Activated CD8-positive, alpha-beta T cell treated with anti-CD3 and anti-CD28 coated beads for 36 hours (primary cell): ENCODE measurements at places on chromosomes 3 and 15. TPM values are rescaled to one million over a fixed set of nuclear protein-coding genes. Genes with fewer than 3 reads are reported as not detected.
A peak's percentile ranks its signal among the peaks of the same experiment; 100 is the strongest.

The SGO1 gene
- total RNA-seq = 25.6 TPM

The EXD1 gene
- not detected for total RNA-seq

The SCAMP5 gene
- total RNA-seq = 1.1 TPM

The TUSC7 gene
- total RNA-seq = not detected

The OR5K2 gene
- not detected for total RNA-seq

The UBE2E2 gene
- 23.2 TPM for total RNA-seq

The FILIP1L gene
- total RNA-seq = 0.13 TPM

The UACA gene
- total RNA-seq = 2.4 TPM

The CAMKV gene
- 1.8 TPM for total RNA-seq

The FANCD2OS gene
- total RNA-seq = not detected

DNA sequence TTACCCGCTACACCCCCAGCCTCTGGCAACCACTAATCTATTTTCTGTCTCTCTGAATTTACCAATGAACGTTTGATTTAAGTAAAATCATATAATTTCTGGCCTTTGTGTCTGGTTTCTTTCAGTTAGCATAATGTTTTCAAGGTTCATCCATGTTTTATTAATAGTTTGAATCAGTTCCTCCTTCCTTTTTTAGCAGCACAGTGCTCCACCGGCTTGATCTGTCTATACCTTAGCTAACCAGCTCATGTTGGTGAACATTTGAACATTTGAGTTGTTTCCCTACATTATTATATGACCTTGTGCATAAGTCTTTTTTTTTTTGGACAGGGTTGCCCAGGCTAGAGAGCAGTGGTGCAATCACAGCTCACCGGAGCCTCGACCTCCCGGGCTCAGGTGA is 33.3 kb downstream of the PDE8A start:
- no peak overlapping the region for H3K4me3 ChIP-seq
- no peak overlapping the region for H3K27ac ChIP-seq
- H3K36me3 ChIP-seq = peaks cover 3% of the 10 kb centered on the region
- no peaks in the 10 kb centered on the region for H3K27me3 ChIP-seq

DNA sequence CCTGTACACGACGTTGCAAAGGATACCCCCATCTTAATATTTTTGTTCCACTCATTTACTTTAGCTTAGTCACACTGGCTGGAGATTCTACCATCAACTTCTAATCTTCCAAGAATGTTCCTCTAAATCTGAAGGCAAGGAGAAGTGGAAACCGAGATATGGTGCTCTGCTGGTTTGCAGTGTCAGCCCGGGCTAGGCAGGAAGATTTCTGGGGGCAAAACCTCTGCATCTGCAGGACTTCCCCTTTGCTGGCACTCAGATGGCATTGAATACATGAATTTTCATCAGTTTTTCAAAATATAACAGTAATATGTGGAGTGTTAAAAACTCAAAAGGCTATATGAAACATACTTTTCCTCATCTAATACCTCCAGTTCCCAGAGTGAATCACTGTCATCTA is 240.4 kb downstream of the RPLP1 start:
- no peak for DNase-seq

- H3K4me3 ChIP-seq = no peak overlapping the region
- peaks cover 4% of the 10 kb centered on the region for H3K4me1 ChIP-seq
- H3K27me3 ChIP-seq = peaks cover 11% of the 10 kb centered on the region
Observed at GRCh38 chr3:53545310-53545995, 51.0 kb downstream of the CACNA1D start.

- no peak overlapping the region for H3K27ac ChIP-seq
- no peak for DNase-seq
- H3K4me1 ChIP-seq = no peaks in the 10 kb centered on the region
Observed at GRCh38 chr15:56272454-56272853, 28.8 kb upstream of the RFX7 start.

DNA sequence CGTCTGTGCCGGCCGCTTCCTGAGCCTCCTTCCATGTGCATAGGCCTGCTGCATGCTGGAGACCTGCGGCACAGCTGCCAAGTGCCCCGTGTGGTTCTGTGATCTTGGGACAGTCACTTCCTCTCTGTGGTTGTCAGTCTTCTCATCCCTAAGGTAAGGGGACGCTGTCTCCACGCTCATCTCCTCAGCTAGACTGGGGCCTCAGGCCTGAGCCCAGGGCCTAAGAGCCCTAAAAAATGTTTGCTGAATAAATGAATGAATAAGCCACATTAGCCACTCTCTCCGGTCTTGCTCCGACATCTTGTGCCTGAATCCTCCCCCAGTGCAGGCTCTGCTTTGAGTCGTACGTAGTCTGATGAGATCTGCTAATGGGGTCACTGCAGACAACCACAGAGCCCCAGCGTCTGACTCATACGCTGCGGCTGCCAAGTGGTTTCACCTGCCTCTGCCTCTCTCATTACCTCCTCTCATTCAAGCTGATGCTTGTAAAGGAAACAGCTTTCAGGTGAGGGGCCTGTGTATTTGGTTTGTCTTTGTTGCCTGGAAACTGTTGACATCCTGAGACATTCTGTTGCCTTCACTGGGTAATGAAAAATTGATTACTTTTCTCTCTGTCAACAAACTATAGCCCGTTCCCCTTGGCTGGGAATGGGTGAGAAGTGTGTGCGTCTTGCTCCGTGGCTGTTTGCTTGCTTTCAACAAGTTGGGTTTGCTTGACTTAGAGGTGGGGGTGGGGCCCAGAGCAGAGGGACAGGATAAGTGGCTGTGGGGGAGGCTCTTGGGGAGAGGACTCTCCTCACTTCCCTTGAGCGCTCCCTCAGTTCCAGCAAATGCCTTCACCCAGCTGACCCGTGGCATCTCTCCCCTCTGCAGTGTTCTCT is 15.9 kb downstream of the RPLP1 start:
- peaks cover 3% of the 10 kb centered on the region for H3K27me3 ChIP-seq
- peak overlapping the region; percentile 91 for H3K27ac ChIP-seq
- no peaks in the 10 kb centered on the region for H3K36me3 ChIP-seq
- H3K4me3 ChIP-seq = peak overlapping the region; percentile 50

DNA sequence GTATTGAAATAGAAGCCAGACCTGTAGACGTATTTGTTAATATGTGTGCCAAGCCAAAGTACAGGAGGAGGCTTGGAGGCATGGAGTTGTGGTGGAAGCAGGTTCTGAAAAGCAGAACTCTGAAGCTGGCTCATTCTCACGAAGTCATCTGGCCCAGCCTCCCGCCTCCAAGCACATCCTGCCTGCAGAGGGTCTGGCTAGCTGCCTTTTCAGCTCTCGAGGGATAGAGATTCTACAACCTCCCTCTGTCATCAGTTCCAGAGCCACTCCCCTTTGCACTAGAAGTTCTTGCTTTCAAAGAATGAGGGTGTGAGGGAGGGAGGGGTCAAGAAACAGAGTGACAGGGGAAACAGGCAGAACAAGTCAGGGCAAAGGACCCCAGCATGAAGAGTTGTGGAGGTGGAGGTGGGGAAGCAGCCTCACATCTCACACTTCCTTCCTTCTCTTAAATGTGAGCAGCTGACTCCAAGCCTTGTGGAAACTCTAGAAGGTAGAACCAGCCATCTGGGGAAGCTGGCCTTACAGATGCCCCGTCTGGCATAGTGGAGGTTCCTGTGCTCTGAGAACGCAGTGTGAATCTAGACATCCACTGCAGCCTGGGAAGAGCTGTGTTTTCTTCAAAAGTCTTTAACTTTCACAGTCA is 95.3 kb downstream of the SLC49A4 start:
- H3K4me3 ChIP-seq = no peak overlapping the region
- H3K27me3 ChIP-seq = no peaks in the 10 kb centered on the region
- H3K27ac ChIP-seq = peak overlapping the region; percentile 40
- peak; percentile 57 for DNase-seq

DNA sequence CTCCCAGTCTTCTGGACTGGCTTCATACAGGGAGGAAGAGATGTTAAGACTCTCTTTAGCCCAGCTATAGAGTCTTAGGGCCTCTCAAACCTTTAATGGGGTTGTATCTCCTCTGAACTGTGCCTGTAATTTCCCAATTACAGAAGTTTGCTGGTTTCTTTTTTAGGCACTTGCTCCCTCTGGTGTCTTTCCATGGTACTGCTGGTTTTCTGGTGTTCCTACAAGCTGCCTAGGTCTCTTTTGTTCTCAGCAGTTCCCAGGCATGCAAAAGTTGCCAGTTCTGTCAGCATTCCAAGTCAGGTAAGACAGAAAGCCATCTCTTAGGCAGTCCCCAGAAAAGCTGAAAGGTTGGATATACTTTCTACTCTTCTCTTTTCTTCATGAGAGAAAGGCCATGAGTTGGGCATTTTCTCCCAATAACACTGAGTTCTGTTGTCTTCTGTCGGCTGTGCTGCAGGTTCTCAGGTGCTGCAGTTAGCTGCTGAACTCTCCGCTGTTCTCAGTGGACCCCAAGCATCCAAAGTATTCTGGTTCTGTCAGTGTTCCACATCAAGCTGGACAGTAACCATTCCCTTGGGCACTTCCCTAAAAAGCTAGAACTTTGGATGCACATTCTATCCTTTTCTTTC is 54.4 kb upstream of the EHHADH start:
- no peak overlapping the region for H3K27ac ChIP-seq
- peaks cover 13% of the 10 kb centered on the region for H3K36me3 ChIP-seq
- DNase-seq = peak; percentile 71
- H3K4me1 ChIP-seq = no peaks in the 10 kb centered on the region
- H3K27me3 ChIP-seq = no peaks in the 10 kb centered on the region
- H3K4me3 ChIP-seq = no peak overlapping the region

- H3K36me3 ChIP-seq = peaks cover 20% of the 10 kb centered on the region
- peaks cover 2% of the 10 kb centered on the region for H3K4me1 ChIP-seq
- no peak overlapping the region for H3K27ac ChIP-seq
- no peaks in the 10 kb centered on the region for H3K27me3 ChIP-seq
- DNase-seq = no peak
Observed at GRCh38 chr3:138284079-138284478, 45.6 kb downstream of the NME9 start.

GRCh38 chr15:84827246-84827645 is 10.1 kb downstream of the ALPK3 start:
- H3K27me3 ChIP-seq = no peaks in the 10 kb centered on the region
- H3K4me1 ChIP-seq = no peaks in the 10 kb centered on the region
- H3K27ac ChIP-seq = no peak overlapping the region
- no peaks in the 10 kb centered on the region for H3K36me3 ChIP-seq

DNA sequence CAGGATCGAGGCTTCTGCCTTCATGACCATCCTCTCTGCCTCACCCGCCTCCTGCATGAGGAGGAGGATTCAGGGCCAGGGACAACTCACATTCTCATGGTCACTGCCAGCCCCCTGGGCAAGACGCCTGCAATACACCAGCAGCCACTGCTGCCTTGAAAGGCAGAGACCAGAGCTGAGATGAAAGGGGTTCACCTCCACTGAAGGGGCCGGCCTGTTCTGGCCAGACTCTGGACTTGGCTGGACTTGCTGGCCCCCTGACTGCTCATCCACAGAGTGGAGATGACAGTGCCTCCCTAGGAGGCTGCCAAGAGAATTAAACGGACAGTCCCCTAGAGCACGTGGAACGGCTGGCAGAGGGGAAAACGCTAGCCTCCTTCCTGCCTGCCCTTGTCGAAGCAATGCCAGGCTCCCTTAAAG is 35.2 kb downstream of the MGLL start:
- peaks cover 1% of the 10 kb centered on the region for H3K27me3 ChIP-seq
- H3K36me3 ChIP-seq = no peaks in the 10 kb centered on the region
- no peak overlapping the region for H3K27ac ChIP-seq
- peaks cover 4% of the 10 kb centered on the region for H3K4me1 ChIP-seq

GRCh38 chr15:89876396-89877082 is 17.3 kb downstream of the AP3S2 start:
- no peak overlapping the region for H3K27ac ChIP-seq
- H3K27me3 ChIP-seq = no peaks in the 10 kb centered on the region
- no peak overlapping the region for H3K4me3 ChIP-seq
- H3K36me3 ChIP-seq = peaks cover 13% of the 10 kb centered on the region

- H3K27ac ChIP-seq = no peak overlapping the region
- H3K4me1 ChIP-seq = peaks cover 8% of the 10 kb centered on the region
- peaks cover 3% of the 10 kb centered on the region for H3K27me3 ChIP-seq
- H3K36me3 ChIP-seq = no peaks in the 10 kb centered on the region
- no peak overlapping the region for H3K4me3 ChIP-seq
- DNase-seq = no peak
Observed at GRCh38 chr3:129599073-129599472, 7.4 kb downstream of the PLXND1 start.

- no peak overlapping the region for H3K27ac ChIP-seq
Observed at GRCh38 chr3:89212619-89213018, 105.2 kb downstream of the EPHA3 start.

DNA sequence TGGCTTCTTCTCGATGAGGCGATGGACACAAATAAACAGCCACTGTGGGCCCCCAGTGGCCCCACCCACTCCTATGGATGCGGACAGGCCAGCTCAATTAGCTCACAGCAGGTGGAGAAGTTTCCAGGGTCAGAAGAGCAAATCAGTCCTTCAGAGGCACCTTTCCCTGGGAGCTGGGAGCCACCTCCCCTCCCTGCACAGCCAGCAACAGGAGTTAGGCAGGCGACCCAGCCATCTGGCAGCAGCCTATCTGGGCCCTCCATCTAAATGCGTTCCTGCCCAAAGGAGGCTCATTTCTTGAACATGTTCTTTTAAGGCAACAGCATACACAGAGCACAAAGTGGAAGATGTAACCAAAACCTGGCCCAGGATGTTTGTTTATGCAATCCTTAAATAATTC is 211.9 kb upstream of the ARRDC4 start:
- no peak overlapping the region for H3K4me3 ChIP-seq
- H3K27me3 ChIP-seq = peaks cover 2% of the 10 kb centered on the region
- DNase-seq = no peak
- H3K36me3 ChIP-seq = no peaks in the 10 kb centered on the region
- no peaks in the 10 kb centered on the region for H3K4me1 ChIP-seq

GRCh38 chr3:105862217-105862616 is 6.6 kb downstream of the CBLB start:
- peaks cover 36% of the 10 kb centered on the region for H3K4me1 ChIP-seq
- H3K27ac ChIP-seq = no peak overlapping the region
- no peak for DNase-seq
- H3K27me3 ChIP-seq = no peaks in the 10 kb centered on the region
- no peak overlapping the region for H3K4me3 ChIP-seq
- peaks cover 54% of the 10 kb centered on the region for H3K36me3 ChIP-seq

DNA sequence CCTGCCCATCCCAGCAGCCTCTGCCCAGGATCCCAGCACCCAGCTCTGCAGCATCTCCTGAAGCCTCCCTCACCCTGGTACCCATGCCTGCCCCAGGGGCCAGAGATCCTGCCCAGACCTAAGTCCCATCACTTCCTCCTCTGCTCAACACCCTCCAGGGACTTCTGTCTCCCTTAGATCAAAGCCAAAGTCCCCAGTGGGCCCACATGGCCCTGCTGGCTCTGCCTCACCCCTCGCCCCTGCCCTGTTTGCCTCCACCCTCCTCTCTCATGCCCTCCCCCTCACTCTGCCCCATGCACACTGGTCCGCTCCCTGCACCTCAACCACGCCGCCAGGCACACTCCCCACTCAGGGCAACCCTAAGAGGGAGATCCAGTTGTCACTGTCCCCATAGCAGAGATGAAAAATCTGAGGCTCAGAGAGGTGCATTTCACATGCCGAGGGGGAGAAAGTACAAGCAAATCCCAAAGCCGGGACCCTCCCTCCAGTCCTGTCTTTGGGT is 146.5 kb downstream of the NUP210 start:
- DNase-seq = no peak
- H3K27me3 ChIP-seq = no peaks in the 10 kb centered on the region
- H3K27ac ChIP-seq = no peak overlapping the region
- H3K36me3 ChIP-seq = no peaks in the 10 kb centered on the region
- H3K4me1 ChIP-seq = no peaks in the 10 kb centered on the region

GRCh38 chr3:123310741-123311140 is 109.0 kb downstream of the SEC22A start:
- no peak overlapping the region for H3K27ac ChIP-seq
- no peaks in the 10 kb centered on the region for H3K36me3 ChIP-seq
- DNase-seq = no peak
